ENCODE measurements at places on chromosomes 12 and 14. TPM values are rescaled to one million over a fixed set of nuclear protein-coding genes. Genes with fewer than 3 reads are reported as not detected.

The ARHGEF25 gene
- 6.1 TPM for total RNA-seq

The PLD4 gene
- not detected for total RNA-seq

The KRT72 gene
- total RNA-seq = not detected

The SRP54 gene
- 62.6 TPM for total RNA-seq

The ASB8 gene
- total RNA-seq = 16.6 TPM

The OTOGL gene
- total RNA-seq = not detected

The PDZRN4 gene
- not detected for total RNA-seq

The PLEKHG7 gene
- 0.10 TPM for total RNA-seq

The TM9SF1 gene
- total RNA-seq = 68.4 TPM

The STAC3 gene
- 0.27 TPM for total RNA-seq

The OR2AP1 gene
- not detected for total RNA-seq

The PLXNC1 gene
- 0.07 TPM for total RNA-seq

The RNASE7 gene
- not detected for total RNA-seq

The DPPA3 gene
- not detected for total RNA-seq

The VWF gene
- 0.42 TPM for total RNA-seq

The CLEC4A gene
- not detected for total RNA-seq

The TESPA1 gene
- total RNA-seq = not detected

The FLVCR2 gene
- 3.6 TPM for total RNA-seq

The KLRC2 gene
- total RNA-seq = 2.1 TPM

The C12orf50 gene
- total RNA-seq = not detected

The FGF23 gene
- not detected for total RNA-seq

The FOXA1 gene
- 10.6 TPM for total RNA-seq

The TMEM117 gene
- 2.5 TPM for total RNA-seq

The OR6C2 gene
- total RNA-seq = not detected

The OTX2 gene
- total RNA-seq = not detected

The RNF212B gene
- not detected for total RNA-seq

The SLC5A8 gene
- not detected for total RNA-seq

The TAS2R43 gene
- total RNA-seq = not detected

The C1QL4 gene
- total RNA-seq = 4.3 TPM

The RASSF9 gene
- total RNA-seq = 0.53 TPM

The GLIPR1L1 gene
- not detected for total RNA-seq

The SAMD15 gene
- total RNA-seq = 2.2 TPM
